ENCODE measurements at places on chromosomes 16 and 17.

DNA sequence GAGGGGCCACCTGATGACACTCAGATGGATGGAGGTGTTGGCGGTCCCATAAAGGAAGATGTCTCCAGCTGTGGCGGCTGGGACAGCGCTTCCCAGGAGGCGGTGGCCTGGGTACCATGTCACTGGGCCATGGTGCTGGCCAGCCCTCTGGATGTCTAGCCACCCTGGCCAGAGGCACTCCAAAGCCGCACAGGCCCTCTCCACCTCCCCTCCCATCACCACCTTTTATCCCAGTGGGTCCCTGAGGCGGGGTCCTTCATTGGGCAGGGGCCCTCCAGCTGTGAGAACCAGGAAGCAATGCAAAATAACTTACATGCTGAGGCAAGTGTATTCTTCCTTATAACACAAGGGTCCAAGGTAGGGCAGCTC is 23.1 kb downstream of the RAB11FIP4 start:
- DNase-seq = no peak

DNA sequence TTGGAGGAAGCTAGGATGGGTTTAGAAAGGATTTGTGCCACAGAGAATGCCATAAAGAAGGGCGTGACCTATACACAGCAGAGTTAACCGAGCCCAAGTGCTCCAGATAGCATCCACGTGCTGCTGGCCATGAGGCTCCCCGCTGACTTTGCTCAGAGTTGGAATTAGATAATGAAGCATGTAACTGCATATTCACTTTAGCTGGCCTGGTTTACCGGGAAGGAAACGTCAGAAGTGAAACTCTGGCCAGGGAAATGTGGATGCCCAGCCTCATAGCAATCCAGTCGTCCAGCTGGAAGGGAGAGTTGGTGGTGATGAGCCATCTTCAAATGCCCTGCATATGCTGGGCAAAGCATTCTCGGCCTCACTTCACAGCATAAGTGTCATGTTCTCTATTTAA is 6.1 kb downstream of the KRT35 start:
- DNase-seq = no peak

DNA sequence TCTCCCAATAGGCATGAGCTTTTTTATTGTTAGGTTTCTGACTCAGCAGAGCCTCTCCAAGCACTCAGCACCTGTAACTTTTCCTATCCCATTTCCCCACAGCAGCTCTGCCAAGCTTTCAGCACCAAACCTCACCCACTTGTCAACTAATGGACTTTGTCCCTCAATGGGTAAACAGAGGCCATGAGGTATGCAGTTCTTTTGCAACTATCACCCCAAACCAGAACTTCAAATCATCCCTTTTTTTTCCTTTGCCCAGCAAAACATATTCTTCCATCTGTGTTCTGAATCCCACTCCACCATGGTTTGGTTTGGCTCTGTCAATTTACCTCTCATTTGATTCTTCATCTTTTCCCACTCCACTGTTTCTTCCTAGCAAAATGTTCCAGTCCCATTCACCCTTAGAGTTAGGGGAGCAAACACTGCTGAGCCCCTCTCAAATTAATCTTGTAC is 58.1 kb downstream of the TOX3 start:
- no peak for DNase-seq

GRCh38 chr16:27370318-27370717 is 31.7 kb upstream of the IL21R start:
- DNase-seq = no peak

DNA sequence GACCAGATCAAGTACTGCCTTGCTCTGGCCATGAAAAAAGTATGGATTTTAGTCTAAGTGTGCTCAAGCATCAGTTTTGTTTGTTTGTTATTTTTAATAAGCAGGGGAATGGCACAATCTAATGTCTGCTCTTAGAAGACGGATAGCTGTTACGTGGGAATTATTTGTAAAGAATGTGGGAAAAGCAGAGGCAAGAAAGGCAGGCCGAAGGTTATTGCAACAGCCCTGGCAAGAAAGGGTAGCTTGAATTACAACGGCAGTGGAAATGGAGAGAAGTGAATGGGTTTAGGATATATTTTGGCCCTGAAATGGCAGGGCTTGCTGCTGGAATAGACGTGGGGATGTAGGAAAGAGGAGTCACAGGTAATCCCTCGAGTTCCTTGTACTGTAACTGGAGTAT is 987 bp upstream of the HASPIN start:
- no peak for DNase-seq

- no peak for DNase-seq
Measured at GRCh38 chr16:20871941-20872815, 28.0 kb downstream of the DCUN1D3 start.

GRCh38 chr17:49218941-49219913 is 8.7 kb downstream of the ABI3 start:
- DNase-seq = peak; percentile 55

GRCh38 chr16:66489385-66489784 is 60.5 kb downstream of the TK2 start:
- no peak for DNase-seq

GRCh38 chr17:67412032-67412431 is 35.0 kb downstream of the PITPNC1 start:
- DNase-seq = no peak

- DNase-seq = no peak
Measured at GRCh38 chr16:1918351-1919326, at the start of gene HS3ST6. HS3ST6 (minus strand) TSS chr16:1918415; CDS start chr16:1918323, 92 bp downstream.

DNA sequence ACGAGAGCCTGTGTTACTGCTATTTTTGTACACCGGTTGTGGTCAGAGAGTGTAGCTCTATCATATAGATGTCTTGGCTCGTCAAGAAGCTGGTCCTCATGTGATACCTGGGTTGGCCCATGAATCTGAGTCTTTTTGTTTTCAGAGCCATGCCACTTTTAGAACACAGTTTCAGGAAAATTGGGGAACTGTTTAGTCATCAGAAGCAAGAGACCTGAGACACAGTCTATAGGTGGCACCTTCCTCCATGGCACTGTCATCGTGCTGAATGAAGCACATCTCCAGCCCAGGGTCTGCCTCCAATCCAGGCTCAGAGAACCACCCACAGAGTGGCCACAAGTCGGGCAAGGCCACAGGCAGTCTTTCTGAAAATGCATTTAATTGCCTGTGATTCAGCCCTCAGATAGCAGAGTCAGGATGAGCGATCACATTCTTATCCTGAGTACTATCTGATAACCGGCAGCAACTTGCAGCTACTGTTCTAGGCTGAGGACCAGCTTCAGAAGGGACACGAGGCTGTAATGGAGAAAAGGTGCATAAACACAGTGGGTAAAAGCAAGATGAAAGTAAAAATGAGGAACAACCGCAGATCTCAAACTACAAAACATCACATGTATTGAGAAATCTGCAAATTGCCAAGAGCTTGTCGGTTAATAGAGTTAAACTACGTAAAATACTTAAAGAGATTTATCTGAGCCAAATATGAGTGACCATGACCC is 14.2 kb upstream of the HAPSTR1 start:
- peak; percentile 34 for DNase-seq

- no peak for DNase-seq
Measured at GRCh38 chr17:20218272-20218671, 209.1 kb downstream of the SPECC1 start.

DNA sequence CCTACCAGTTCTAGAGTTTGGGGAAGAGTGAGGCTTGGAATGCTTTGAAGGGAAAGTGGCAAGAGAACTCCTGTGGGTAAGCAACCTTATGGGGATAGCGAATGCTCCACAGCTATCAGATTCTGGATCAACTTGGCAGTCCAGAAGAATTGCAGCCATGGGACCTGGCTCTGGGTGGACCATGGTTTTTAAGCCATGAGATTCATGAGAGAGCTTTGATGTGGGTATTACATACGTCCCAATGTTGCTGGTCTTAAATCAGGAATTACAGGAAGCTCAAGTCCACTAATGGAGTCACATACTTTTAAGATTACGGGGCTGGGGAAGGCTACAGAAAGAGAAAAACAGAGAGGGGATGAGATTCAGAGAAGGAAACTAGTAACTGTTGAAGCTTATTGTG is 142.5 kb upstream of the ELAC2 start:
- DNase-seq = no peak

- peak; percentile 59 for DNase-seq
Measured at GRCh38 chr16:6643080-6643686, 689.5 kb upstream of the RBFOX1 start.

GRCh38 chr16:10387188-10387617 is 1.3 kb downstream of the ATF7IP2 start:
- DNase-seq = peak; percentile 8

DNA sequence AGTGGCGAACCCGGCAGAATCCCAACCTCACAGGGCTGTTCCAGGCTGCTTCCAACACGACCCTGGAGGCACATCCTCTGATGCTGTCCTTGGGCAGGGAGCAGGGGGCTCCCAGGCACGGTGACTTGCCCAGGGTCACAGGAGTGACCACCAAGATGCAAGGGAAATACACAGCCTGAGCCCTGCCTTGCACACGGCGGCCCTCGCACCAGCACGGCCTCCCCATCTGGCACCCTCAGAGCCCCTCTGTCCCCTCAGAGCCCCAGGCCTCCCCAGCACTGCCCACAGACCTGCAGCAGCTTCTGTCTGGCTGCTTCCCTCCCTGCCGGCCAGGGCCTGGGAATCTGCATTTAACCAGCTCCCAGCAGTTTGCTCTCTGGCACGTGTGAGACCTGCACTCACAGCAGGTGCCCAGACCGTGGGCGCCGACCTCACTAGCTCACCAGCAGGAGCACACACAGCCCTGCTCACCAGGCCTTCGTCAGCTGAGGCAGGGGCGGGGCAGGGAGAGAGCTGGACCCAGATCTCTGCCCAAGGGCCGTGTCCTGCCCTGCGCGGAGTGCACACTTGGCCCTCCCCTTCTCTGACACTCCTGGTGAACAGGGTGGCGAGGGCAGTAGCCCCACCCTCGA is 29.7 kb upstream of the ZC3H18 start:
- DNase-seq = no peak

DNA sequence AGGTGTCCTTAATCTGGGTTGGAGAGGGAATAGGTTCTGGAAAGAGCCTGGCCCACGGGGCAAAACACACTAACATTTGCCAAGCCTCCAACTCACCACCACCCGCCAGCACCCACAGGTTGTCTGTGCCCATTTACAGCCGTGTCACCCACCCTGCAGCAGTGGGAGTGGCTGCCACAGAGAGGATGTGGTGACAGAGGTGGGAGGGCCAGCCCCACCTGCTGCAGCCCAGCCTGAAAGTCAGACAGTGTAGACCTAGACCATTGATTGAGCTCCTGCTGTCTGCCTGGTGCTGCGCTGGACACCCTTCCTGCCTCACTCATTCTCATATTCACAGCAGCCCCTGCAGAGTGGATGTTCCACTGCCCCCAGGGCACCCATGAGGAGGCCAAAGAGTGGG is 44.7 kb downstream of the IL21R start:
- peak; percentile 51 for DNase-seq

GRCh38 chr16:78291604-78292003 is 192.2 kb downstream of the WWOX start:
- no peak for DNase-seq

- DNase-seq = peak; percentile 63
Measured at GRCh38 chr17:81142301-81143199, 22.8 kb upstream of the PVALEF start.

DNA sequence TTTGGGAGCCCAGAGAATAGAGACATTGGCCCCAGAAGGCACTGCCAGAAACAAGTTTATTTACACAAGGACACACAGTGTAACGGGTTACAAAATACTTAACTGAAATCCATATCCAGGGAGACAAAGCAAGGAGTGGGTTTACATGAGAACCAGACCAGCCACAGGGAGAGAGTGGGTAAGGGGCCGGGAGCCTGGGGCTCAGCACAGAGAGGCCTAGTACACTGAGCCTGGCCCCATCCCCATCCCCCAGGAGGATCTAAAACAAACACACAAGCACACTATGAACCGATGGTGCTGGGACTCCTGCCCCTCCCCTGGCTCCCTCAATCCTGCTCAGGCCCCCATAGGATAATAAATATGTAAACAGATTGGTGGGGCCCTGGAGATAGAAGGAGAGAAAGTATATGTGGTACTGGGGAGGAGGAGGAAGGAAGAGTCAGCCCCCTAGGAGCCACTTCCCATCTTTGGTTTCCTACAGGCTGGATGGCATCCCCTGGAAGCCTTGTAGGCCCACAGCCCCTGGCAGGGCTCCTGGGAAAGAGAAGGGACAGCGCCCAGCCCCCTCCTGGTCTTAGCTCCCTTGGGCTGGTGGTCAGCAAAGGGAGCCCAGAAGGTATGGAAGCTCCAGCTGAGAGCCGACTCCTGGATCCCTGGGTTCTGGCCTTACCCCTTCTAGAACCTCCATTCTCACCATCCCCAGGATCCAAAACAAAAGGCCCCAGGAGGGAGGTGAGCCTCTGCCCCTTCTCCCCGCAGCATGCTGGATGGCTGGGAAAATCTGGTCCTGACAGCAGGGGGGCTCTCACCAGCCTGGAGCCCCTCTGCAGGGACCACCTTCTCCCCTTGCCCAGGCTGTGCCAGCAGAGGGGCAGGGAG is 6.4 kb downstream of the G6PC3 start:
- no peak for DNase-seq

- no peak for DNase-seq
Measured at GRCh38 chr17:52201767-52202519, 43.4 kb upstream of the CA10 start.

- no peak for DNase-seq
Measured at GRCh38 chr16:67986949-67987348, 6.7 kb upstream of the DPEP3 start.

GRCh38 chr17:32625971-32626370 is 139.2 kb downstream of the CDK5R1 start:
- DNase-seq = no peak

DNA sequence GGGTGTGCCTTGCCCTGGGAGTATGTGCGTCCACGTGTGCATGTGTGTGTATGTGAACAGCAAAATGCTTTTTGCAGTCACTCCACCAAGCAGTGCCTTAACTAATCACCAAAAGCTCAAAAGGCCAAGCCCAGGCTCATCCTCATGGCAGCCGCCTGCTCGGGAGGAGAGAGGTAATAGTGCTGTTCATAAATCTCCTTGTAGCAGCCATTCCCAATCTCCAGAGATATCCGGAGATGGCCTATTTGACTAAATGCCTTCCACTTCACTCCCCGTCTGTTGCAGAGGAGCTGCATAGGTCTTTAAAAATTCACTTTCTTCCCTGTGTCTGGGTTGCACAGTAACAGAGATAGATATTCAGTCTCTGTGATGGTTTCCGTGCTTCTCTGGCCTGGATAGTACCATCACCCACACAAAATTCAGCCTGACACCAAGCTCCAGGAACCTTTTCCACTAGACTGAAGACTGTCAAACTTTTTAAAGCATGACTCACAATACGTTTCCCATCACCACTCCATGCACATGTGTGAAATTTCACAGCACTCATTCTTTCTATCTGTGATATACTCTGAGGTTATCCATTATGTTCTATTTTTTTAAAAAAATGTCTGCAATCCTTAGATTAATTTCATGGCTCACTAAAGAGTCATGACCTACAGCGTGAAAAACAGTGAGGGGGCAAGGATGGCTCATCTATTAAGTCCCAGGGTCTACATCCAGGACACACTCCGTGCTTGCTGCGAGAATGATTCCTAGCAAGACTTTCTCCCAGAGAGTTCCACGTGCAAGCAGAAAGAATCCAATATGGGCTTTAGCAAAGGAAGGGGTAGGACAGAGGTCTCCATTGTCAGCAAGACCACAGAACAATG is 357.8 kb downstream of the GRIN2A start:
- DNase-seq = no peak

DNA sequence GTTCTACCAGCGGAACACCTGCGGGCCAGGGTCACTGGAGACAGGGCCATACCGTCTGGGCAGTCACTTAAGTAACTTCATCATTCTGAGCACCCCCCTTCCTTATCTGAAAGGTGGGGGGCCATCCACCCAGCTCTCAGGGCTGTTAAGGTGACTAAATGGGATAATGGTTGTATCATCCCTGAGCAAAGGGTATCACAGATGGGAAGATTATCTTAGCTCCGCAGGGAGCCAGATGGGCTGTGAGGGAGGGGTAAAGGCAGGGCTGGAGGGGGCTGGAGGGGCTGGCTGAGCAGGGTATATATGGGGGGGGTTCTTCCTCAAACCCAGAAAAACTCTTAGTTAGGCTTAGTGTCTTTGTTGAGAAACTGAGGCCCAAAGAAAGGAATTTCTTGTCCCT is 2.9 kb upstream of the CACNA1G start:
- no peak for DNase-seq

Data from activated CD4-positive, alpha-beta T cell treated with anti-CD3 and anti-CD28 coated beads, Interleukin-2, Interleukin-6, amounts not matched to agents 100 ng/mL and 50 ng/mL, durations not matched to agents 16 hours and 8 hours (primary cell).